HL-60 (cell line): ENCODE measurements at places on chromosomes 6 and 20.

- DNase-seq, result peak; percentile 25
Measured at GRCh38 chr6:109381061-109381746, 1.1 kb downstream of the CD164 start.

DNA sequence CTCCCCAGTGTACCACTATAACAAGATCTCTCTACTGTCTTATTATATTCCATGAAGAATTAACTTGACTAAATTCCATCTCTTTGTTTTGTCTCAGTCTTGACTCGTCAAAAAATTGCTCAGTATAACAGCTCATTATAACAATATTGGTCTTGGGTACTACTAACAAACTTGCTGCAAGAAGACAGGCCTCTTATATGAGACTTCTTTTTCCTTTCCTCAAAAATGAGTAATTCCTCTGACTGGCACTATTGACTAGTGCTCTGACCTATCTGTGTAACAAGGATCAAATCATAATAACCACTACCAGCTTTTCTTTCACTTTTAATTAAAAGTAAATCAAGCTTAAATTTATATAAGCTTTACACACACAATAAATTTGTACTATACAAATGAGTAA, 91.3 kb upstream of the THEMIS start:
- no peak for DNase-seq

DNA sequence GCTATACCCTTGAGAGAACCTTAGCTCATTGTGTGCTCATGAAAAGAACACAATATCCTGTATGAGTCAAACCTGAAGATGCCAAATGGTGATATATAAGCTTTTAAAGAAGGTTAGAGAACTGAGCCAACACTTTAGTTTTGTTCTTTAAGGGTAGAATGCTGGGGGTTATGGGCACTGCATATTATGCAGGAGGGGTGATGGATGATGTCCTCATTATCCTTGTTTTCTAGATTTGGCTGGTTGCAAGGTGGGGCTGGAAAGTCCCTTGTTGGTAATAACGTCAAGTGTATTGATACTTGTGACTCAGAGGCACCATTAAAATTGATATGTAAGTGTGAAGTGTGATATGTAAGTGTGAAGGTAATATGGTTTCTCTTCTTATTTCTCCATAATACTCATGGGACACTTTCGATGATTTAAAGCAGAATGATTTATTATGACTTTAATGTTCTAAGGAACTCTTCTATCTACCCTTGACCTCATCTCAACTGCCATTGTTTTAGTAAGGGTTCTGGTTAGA, 113.7 kb upstream of the DTNBP1 start:
- no peak for DNase-seq

GRCh38 chr20:3174442-3175261, 1.3 kb upstream of the LZTS3 start:
- no peak for DNase-seq

GRCh38 chr20:62709537-62709905, 885 bp downstream of the NTSR1 start:
- DNase-seq, result no peak

GRCh38 chr6:96789871-96790270, 47.4 kb downstream of the GPR63 start:
- no peak for DNase-seq

DNA sequence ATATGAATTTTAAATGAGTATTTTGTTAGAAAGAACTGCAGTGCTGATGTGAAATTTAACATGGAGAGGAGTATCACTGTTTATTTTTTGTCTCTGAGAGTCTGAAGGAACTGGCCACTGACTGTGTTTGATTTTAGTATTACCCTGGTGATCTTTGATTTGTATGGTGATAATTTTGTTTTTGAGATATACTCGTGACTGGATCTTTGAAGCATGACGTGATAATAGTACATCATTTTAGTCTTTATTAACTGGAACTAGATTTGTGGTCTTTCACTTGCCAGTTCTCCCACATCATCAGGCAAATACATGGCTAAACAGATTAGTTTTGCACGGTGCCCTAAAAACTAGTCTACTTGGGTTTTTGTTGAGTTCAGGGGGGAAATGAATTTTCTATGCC, 55.5 kb downstream of the ARID1B start:
- DNase-seq, result no peak

DNA sequence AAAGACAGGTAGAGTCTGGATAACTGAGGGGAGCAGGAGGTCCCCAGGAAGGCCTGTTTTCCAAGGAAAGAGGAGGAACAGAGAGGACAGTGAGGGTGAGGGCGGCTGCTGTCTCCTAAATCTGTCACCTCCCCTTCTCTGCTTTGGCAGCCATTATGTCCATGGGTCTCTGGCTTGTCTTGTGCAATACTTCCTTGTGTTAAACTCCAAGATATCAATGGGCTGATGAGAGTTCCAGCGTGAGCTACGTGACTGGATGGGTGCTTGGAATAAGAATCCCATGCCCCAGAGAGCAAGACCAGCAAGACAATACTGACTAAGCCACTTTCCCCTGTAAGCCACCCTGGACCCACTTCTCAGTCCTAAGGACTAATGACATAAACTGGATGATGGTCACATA, 26.3 kb upstream of the DNAAF9 start:
- no peak for DNase-seq

DNA sequence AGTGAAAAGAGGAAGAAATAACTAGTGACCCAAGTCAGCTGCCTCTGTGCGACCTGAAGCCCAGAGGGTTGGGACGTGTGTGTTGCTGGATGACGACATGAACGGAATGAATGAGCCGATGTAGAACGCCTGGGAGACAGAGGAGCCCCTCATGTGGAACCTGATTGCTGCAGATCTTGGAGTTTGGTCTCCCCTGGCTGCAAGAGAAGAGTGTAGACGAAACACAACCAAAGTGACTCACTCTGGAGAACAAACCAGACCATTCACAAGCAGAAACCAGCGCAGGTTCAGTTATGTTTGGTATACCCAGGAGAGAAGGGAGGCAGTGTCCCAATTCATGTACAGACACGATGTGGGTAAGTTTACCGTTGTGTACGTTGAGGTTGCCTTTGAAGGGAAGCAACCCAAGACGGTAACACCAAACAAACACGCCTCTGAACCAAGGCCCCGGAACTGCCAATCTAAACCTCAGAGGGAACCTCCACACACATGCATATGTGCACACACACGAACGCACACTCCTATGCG, 265.9 kb downstream of the BMP7 start:
- no peak for DNase-seq

DNA sequence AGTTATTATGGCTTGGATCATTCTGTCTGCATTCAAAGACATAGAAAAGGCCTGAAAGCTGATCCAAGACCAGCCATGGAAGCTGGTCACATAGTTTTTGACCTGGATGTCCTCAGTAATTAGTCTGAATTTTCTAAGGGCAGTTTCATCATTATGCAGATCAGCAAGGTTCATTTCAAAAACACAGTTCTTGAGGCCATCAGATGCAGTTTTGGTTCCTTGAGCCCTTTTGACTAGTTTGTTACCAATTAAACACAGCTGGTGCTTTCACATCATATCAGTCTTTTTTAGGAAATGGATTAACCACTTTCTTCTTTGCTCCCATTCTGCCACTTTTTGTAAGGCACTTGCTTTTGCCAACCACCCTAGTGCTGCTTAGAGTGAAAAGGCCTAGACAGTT, 129.4 kb downstream of the NCOA3 start:
- DNase-seq, result no peak

GRCh38 chr20:35263532-35264341, 14.2 kb downstream of the MMP24OS start:
- DNase-seq, result no peak

DNA sequence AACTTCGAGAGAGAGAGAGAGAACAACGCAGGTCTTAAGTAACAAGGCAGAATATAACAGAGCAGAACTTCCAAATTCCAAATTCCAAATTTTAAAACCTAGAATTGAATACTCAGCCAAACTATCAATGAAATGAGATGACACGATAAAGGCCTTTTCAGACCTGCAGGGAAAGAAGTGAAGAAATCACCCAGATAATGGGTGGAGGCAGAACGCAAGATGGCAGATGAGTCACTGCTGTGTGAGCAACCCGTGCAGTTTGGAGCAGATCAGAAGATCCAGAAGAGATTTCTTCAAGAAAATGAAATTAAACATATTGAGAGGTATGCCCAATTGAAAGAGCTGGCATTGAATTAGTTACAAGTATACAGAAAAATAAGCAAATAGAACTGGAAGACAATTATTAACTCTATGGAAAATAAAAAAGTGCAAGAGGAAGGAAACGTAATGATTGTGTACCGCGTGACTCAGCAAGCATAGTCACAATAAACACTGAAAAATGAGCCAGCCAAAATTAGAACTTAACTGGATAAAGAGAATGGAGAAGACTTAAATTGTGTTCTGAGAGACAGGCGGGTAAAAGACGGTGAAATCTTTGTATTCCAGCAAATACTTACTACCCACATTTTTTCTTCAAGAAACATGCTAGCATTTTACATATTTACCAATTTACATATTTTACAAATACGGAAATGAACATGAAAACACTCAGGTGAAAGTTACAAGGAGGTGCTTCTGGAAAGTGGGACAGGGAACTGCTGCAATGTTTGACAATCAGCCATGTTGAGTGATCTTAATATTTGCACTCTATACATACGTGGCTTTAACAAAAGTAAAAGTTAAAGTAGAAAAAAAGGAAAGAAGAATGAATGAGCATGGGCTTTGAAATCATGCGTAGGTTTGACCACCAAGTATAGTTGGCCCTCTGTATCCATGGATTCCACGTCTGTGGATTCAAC, 87.9 kb upstream of the CDYL start:
- peak; percentile 69 for DNase-seq

DNA sequence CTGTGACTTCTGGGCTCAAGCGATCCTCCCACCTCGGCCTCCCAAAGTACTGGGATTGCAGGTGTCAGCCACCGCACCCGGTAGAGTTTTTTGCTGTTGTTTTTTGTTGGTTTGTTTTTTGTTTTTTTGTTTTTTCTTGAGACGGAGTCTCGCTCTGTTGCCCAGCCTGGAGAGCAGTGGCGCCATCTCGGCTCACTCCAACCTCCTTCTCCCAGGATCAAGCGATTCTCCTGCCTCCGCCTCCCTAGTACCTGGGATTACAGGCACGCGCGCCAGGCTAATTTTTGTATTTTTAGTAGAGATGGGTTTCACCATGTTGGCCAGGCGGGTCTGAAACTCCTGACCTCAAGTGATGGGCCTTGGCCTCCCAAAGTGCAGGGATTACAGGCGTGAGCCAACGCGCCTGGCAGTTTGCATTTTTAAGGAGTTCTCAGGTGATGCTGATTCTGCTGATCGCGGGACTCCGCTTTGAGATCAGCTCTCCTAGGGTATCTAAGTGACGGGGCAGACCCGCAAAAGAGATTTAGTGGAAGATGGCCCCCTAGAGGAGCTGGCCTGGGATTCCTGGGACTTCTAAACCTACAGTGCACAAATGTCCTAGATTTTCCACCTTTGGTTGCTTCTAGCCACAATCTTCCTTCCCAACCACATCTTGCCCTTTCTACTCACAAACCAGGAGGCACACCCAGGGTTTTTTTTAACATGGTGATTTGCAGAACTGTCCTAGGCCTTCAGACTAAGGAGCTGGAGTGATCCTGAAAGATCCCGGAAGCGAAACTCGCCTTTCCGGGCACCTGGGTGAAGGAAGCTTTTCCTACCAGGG, 45.2 kb downstream of the DPPA5 start:
- DNase-seq, result no peak

GRCh38 chr6:34490390-34491090, 24.7 kb downstream of the PACSIN1 start:
- DNase-seq, result no peak

DNA sequence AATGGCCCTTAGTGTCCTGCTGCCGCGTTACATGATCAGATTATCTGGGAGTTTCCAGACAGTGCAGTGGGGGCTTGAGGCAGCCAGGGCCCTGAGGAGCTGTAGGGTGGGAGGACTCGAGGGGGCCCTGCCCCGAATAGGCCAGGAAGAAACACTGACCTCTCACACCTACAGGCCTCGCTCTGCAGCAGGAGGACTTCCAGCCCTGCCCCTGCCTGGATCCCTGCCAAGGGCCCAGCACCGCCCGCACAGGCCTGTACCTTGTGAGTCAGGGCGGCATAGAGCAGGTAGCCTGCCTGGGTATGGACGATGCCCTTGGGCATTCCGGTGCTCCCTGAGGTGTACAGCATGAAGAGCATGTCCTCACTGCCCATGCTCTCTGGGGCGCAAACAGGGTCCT, 30.1 kb upstream of the APMAP start:
- DNase-seq, result no peak

- DNase-seq, result no peak
Measured at GRCh38 chr20:22569353-22569752, 15.0 kb downstream of the FOXA2 start.

DNA sequence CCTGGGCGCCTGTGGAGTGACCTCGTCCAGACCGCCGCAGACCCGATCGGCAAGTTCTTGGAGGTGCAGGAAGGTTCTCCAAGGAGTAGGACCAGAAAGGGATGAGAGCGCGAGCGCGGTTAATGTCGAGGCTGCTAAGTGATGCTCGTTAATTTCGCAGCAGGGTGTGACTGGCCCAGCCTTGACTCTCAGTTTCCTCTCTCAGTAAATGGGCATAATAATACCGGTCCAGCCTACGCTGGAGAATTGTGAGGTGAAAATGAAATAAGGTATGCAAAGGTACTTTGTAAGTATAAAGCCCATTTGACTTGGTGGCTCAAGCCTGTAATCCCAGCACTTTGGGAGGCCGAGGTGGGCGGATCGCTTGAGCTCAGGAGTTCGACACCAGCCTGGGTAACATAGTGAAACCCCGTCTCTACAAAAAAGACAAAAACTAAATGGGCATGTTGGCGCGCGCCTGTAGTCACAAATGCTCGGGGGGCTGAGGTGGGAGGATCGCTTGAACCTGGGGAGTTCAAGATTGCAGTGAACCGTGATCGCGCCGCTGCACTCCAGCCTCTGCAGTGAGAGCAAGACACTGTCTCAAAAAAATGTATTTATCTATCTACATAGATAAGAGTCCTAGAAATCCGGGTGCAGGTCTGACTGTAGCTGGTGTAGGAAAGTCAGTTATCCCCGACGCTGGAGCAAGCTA, 634 bp upstream of the BTBD9 start:
- no peak for DNase-seq

GRCh38 chr20:3224681-3225421, 14.1 kb downstream of the SLC4A11 start:
- DNase-seq, result no peak

DNA sequence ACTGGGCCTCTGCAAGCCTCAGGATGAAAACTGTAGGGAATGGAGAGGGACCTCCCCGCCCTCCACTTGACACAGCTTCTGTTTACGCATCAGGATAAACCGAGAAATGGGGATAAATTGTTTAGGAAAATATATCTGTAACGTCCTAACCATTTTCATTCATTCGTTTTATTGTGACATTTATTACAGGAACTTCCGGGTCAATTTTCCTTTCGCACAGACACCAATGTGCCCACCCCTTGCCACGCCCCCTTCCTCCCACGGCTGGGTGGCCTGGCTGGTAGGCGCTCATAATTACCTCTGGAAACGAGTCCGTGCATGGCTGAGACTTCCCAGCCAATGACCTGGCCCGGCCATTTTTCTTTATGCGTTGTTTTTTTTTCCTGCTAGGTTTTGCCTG, 96.1 kb downstream of the BMP7 start:
- DNase-seq, result no peak

GRCh38 chr20:15609921-15610320, 963.3 kb downstream of the KIF16B start:
- no peak for DNase-seq
